ENCODE measurements at places on chromosomes 3 and 15.
A peak's percentile ranks its signal among the peaks of the same experiment; 100 is the strongest.

GRCh38 chr3:42012383-42012934, 50.6 kb upstream of the ULK4 start:
- no peak for DNase-seq

DNA sequence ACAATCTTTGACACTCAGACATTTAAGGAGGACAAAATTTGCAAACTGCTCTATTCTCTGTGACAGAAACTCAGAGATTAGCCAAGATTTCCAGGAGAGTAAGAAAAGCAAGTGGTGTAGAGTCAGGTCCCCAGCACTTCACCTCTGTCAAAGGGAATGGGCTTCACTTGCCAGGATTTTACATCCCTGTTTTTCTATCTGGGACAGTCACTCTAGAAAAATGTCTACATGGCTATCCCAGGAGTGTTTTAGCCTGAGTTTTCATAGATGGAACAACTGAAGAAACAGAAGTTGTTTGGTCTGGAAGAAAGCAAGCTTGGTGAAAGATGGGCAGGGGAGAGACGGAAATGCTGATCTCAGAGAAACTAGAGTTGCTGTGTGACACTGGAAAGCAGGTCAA, 3.0 kb downstream of the FAM219B start:
- DNase-seq, result no peak

DNA sequence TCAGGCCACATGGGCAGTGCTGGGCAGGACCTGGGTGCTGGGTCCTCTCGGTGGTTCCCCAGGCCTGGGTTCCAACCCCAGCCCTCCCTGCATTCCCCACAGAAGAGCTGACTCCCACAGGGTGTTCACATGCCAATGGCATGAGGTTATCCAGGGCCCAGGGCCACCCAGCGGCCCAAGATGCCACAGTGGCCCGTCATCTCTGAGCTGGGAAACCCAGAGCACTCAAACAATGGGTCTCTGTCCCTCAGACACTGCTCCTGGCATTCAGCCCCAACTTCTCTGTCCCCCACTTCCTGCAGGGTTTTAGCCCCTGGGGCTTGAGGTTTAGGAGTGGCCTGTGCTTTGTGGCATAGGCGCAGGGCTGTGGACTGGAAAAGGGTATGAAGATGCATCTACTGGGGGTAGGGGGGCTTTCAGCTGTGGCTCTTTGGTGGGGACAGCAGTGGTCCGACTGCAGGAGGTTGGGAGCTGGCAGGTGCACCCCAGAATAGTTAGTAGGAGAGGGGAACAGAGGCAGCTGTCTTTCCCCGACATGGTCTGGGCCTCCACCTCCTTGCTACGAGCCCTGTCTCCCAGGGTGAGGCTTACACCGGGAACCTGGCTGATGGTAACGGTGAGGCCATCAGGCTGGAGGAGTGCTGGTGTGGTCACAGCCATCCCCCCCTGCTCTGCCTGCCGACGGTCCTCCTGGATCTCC, 1.7 kb downstream of the CCDC9B start:
- no peak for DNase-seq

GRCh38 chr15:31985607-31986006, 44.7 kb upstream of the CHRNA7 start:
- no peak for DNase-seq

DNA sequence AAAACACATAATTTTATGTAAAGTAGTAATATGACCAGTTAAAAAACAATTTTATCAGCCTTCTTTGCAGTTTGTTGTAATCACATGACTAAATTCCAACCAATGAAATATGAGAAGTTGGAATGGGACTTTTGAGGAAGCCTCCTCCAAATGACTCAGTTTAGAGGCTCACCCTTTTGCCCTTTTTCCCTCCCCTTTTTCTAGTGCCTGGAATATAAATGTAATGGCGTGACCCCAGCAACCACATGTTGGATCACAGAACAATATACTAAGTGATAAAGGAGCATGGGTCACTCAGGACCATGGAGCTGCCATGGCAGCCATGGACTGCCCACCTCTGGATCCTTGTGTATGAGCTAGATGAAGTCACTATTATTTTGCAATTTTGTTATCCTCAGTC, 48.8 kb upstream of the HEG1 start:
- no peak for DNase-seq

GRCh38 chr15:75033809-75034208, 10.4 kb downstream of the PPCDC start:
- DNase-seq, result no peak

DNA sequence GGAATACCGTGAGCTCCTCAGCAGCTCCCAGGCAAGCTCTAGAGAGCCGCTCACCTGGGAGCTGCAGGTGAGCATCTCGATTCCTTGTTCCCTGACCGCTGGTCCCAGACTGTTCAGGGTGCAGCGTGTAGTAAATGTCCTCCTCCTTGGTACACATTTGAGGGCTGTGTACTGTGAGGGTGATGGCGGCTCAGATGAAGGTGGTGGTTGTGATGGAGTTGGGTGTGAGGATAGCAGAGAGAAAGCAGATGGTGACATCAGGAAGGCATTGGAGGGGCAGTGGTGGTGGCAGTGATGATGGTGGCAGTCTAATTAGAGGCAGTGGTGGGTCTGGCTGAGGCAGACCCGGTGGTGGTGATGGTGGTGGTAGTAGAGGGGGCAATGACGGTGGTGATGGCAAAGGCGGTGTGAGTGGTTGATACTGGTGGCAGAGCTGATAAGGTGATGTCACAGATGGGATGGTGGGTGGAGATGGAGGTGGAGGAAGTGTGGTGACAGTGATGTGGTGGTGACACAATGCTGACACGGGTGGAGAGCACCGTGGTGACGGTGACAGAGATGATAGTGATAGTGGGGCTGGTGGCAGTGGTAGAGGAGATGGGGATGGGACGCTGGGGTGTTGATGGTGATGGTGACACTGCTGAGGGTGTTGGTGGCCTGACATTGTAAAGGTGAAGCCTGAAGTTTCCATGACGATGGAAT, at the start of gene DNAJB8:
Gene DNAJB8 (minus strand): TSS at position 51 of the 702 bp plus-strand sequence. CDS start 3,645 bp downstream, outside the sequence.
- DNase-seq, result no peak

GRCh38 chr15:36917411-36918267, 182.7 kb downstream of the MEIS2 start:
- no peak for DNase-seq

GRCh38 chr3:186365202-186365974, 3.4 kb upstream of the DGKG start:
- no peak for DNase-seq

GRCh38 chr15:56981160-56981559, 62.7 kb downstream of the TCF12 start:
- DNase-seq, result no peak

DNA sequence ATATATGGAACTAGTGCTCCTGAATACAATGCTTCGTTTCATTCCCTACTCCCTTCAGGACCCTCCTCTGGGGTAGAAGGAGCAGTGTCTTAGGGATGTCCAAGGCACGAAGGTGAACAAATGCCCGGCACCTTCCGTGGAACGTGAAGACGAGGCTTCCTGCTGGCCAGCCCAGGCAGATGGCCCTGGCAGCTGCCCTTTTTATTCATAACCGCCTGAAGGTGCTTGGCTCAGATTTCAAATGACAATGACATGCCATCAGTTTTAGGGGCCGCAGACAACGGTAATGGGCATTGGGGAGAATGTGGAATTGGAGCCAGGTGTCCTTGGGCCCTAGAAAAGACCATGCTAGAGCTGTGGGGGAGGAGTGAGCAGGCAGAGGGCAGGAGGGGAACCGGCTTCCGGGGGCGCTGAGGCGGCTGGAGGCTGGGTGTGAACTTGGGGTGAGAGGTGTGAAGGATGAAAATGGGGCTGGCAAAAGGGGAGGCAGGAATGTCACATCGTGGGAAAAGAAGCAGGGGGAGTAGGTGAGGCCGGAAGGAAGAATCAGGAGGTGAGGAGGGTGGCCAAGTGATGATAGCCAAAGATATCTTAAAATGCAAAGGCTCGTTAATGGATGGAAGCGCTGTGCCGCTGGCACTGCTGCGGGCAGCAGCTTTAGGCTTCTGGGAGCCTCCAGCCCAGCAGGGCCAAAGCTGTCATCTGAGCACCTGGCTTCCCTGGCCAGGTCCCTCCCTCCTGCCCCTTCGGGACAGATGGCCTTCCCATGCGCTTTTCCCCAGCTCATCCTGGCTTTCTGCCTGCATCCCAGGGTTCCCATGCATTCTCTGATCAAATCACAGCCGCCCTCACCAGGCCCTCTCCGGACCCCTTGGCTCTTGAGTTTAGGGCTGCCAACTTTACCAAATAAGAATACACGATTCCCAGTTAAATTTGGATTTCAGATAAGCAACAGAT, 93.7 kb downstream of the TMEM266 start:
- DNase-seq, result no peak

- DNase-seq, result peak; percentile 57
Observed at GRCh38 chr3:79490165-79491028, 277.4 kb downstream of the ROBO1 start.

- no peak for DNase-seq
Observed at GRCh38 chr3:161336661-161337060, 34.7 kb downstream of the SPTSSB start.

- no peak for DNase-seq
Observed at GRCh38 chr15:38650936-38651327, 86.3 kb upstream of the RASGRP1 start.

DNA sequence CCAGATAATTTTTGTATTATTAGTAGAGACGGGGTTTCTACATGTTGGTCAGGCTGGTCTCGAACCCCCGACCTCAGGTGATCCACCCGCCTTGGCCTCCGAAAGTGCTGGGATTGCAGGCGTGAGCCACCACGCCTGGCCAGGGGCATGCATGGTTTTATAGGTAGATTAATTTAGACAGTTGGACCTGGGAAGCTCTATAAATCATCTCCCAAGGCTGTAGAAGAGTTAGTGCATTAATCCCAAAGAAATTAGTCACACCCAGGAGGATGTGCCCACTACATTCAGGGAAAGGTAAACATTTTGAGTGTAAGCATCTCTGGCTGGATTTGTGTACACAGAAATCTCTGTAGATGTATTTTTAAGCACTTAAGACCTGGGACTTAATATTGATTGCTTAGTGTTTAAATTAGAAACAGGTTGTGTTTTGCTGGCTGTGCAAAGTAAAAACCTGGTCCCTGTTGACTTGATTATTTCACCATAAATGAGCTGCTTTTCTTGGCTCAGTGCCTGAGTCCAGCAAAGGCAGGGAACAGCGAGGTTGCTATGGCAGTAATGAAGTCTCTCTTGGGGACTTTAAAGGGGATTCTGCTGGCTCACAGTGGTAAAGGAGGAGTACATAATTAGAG, 19.2 kb downstream of the EXOSC7 start:
- peak; percentile 47 for DNase-seq

DNA sequence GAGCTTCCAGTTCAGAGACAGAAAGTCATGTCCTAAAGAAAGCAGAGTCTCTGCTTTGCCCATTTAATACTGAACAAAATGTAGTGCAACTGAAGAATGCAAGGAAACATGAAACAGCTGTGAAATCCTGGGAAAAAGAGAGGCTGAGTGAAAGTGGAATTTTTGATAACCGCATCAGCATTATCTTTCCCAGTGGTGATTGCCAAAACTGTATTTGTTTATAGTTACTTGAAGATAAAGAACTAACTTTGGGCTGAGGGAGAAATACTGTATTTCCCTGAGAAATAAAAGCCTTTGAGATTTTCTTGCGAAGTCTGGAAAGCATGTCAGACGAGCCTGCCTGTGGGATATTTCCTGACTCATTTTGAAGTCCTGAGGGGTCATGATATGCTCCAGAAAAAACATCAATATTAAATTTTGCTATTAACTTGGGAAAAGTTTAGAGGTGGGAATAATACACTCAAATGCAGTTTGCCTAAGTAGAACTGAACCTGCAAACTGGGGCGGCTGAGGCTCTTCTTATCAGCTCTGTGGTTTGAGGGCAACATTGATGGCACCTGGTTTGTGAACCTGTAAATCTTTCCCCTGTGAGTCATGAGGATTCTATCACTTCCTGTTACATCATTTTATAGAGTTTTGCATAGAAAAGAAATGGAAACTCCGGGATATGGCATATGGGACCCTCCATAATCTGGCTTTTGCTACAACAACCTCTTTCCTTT, 855.3 kb downstream of the MCTP2 start:
- no peak for DNase-seq

DNA sequence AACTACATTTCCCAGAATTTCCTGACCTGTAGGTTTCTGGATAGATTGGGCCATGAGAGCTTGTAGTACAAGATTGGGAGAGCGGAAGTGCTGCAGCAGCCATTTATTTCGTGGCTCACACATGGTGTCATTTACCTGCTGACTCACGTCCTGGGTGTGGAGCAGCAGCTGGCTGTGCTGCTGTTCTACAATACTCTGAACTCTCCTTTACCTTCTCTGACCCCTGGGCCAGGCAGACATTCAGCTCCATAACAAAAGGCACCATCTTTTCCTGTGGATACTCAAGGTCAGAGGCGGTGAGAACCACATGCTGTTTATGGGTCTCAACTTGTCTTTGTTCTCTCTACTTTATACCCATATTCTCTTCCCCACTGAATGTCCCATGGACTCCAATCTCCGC, 490.2 kb downstream of the IGSF11 start:
- no peak for DNase-seq

- DNase-seq, result peak; percentile 69
Observed at GRCh38 chr15:71752604-71753289, 57.6 kb upstream of the NR2E3 start.

- no peak for DNase-seq
Observed at GRCh38 chr15:70503798-70504298, 259.5 kb downstream of the UACA start.

Data from hindlimb muscle (tissue), 1 donor.